PC-9 (cell line): ENCODE measurements at places on chromosomes 4 and X.

GRCh38 chr4:70954032-70954431 is 39.4 kb upstream of the DCK start:
- DNase-seq: no peak

DNA sequence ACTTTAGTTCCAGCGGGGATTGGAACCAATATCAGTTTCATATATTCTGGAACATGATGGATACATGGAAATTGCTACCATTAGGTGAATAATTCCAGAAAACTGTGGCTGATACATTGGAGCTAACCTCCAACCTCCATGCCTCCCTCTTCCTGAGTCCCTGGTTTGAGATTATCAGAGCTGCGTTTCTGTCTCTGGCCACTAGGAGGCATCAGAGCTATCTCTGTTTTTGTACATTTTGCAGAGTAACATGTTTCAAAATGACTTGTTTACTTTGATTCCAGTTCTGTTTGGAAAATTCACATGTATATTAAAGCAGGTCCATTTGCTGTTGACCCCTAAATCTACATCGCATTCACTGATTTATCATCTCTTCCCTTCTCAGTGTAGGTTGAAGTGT is 2.4 kb upstream of the RAB40AL start:
- peak; percentile 20 for DNase-seq

DNA sequence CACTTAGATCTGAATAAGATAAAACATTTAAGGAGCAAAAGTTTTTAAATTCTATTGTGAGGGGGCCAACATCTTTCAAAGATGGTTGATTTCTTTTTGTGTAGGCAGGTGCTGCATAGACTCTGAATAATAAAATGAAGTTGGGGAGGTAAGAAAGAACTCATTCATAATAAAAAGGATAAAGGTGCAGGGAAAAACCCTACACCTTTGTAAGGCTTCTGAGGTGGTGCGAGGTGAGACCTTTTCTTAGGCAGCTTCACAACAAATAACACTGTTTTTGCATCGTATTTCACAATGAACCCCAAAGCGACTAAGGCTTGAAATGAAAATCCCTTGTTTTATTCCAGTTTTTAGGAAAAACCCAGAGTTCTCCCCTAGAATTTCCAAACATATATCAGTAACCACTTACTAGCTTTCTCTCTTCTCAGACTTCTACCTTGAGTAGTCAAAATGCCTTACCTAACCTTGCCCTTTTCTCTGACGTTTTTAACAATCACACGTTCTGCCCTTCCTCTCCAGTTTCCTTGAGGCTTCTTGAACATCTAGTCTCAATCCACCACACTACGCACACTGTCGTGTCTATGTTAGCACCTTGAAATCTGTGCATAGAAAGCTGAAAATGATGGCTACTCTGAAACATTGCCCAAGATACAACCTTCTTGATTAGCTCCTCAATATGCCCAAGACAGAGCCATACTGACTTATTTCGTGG is 30.2 kb downstream of the MAML3 start:
- no peak for DNase-seq

DNA sequence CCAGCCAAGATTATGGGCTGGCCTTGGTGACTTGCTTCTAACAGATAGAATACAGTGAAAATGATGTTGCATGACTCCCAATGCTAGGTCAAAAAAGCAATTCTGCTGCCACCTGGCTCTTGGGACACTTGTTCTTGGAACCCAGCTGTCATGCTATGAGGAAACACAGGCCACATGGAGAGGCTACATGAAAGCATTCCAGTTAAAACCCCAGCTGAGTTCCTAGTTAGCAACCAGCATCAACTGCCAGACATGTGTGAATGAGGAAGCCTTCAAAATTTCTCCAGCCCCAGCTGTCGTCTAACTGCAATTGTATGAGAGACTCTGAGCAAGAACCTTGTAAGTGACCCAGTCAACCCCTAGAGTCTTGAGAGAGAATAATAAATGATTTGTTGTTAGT is 105.2 kb upstream of the FGF16 start:
- DNase-seq: no peak

DNA sequence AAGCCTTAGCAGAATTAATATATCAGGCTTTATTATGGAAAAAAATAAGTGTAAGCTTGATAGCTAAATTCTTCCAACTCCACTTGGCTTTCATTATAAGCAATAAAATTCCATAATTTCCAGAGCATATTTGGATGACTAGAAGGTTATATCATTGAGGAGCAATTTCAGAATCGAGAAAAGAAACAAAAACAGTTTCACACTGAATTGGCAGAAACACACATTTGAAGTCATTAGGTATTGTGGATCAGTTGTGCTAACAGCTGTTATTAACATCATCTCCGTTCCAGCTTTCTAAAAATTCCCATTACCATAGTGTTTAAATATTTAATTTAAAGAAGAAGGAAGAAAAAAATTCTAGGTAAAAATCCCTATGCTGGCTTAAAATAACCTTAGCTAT is 92.6 kb downstream of the ANTXR2 start:
- no peak for DNase-seq

DNA sequence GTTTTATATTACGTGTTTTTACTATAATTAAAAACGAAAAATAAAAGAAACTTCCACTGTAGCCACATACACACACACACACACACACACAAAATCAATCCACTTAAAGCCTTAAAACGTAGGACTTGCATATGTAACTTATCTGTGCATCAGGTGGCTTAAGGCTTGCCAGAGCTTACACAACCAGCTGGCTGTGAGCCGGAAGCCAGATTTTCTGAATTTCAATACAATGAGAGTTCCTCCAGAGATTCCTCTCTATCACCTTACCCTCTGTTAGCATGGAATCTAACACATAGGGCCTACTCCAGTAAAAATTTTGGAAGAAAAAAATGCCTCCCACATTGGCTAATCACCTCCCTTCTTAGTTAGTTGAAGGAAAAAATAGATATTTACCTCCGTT is 27.9 kb upstream of the SLITRK4 start:
- DNase-seq: no peak

GRCh38 chrX:13386636-13387035 is 66.8 kb upstream of the ATXN3L start:
- DNase-seq: no peak

GRCh38 chr4:3715061-3715854 is 50.9 kb upstream of the ADRA2C start:
- no peak for DNase-seq

DNA sequence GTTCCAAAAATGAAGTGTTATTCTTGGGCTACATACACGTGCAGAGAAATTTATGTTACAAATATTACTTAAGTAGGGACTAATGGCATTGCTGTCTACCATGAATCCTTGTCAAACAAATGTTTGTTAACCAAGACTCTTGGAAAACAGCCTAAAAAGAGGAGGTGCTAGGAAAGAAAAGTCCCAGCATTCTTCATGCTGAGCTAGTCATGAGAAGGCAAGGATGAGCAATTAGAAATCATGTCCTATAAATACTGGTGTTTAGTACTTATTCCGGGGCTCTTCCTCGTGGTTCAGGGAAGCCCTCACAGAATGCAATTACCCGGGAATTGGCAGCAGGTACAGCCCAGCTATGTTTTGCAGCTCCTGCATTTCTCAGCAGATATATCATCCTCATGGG is 378.1 kb upstream of the FTHL17 start:
- no peak for DNase-seq

GRCh38 chrX:111337067-111337637 is 66.9 kb upstream of the CAPN6 start:
- no peak for DNase-seq

DNA sequence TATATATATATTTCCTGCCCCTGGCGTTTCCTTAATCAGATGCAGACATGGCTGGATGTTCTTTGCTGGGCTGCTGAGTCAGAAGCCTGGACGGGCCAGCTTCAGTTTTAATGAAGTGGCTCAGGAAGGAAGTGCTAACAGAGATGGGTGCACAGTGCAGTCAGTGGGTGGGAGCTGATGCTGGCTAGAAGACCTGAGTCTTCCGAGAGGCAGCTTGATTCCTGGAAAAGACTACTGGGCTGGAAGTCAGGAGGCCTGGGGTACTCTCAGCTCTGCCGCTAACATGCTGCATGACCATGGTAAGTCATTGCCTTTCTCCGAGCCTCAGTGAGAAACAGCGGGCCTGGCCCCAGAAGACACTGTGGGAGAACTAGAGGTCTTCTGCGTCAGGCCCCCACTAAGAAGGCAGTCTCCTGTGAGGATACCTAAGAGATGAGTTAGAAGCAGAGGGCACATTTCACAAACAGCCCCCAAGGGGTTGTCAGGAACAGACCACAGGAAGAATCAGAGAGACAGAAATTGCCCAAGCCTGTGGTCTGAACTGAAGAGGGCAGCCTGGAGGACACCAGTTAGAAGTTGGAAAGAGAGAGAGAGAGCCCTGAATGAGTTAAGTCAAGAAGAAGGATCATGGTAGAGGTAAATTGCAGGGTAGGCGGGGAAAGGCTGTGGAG is 8.3 kb upstream of the CD40LG start:
- DNase-seq: no peak
